ENCODE measurements at places on chromosomes 2 and 18.

- DNase-seq, result no peak
Measured at GRCh38 chr2:233387667-233388528, 33.6 kb downstream of the DGKD start.

GRCh38 chr2:162824304-162824703 is 14.3 kb downstream of the KCNH7 start:
- no peak for DNase-seq

DNA sequence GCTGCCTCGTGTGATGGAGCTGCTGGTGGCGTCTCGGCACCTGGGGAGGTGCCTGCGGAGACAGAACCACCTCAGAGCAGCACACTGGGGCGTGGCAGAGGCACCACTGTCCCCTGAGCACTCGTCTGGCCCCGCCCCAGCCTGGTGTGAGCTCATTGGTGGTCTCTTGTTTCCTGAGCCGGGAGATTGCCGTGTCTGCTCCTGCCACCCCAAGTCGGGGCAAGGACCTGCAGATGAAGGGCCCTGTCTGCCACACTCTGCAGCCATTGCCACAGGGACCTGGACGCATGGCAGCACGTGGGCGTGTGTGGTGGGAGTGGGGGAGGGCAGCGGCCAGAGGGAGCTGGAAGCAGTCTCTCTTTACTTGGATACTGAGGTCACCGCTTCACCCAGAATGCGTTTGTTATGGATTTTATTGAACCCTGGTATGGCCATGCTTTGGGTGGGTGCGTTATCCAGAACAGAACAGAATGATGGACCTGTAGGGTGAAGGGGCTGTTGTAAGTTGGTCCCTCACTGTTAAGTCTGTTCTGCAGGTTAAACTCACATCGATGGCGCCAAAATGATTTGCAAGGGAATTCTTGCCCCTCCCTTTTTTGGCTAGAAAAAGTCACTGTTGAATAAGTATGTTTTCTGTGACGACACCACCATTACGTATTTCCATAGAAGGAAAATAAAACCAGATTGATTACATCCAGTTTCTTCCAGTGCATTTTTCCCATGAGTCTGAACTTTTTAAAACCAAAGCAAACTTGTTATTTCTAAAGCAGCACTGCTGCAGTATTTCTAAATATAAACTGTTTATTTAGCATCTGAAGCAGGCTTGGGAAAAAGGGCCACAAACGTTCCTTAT is 92.0 kb downstream of the USP40 start:
- DNase-seq, result no peak

DNA sequence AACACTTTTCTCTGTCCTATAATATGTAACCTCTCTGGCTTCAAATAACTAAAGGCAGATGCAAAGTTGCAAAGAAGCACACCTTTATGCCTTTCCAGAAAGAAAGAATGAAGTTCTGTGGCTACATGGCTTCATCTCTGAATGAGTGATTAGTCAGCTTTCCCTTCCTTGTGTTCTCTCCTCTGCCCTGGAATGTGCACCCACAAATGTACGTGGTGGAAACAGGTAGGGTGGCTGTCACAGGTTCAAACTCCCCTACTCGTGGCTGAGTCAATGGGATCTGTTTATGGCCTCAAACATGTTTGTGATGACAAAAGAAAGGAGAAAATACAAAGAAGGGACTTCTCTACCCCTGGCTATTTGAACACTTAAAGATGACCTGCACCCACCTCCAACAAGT is 55.5 kb upstream of the ACVR2A start:
- DNase-seq, result no peak

GRCh38 chr2:241569831-241570281 is 11.3 kb downstream of the BOK start:
- DNase-seq, result no peak

DNA sequence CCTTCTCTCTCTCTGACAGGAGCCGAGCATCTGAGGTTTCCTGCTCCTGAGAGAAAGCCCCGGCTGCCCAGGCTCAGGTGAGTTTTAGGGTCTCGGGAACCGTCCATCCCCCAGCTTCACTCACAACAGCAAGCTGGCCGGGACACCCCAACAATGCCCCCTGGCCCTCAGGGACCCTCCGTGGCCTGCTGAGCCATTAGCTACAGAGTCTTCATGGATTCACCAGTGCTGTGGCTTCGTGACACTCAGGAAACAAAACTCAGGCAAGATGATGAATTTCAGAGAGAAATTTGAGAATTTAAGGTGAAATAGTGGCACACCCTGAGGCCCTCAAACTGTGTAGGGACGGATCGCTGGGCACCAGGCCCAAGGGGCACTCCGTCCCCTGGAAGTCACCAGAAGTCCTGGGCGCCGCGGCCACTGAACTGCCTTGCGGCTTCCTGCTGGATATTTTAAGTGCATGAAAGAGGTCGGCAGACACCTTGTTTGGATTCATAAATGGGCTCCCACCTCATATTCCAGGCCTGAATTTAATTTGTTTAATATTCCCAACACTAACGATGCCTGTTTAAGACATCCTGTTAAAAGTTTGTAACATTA is 368.3 kb upstream of the SALL3 start:
- DNase-seq, result no peak

- DNase-seq, result no peak
Measured at GRCh38 chr2:137123226-137123625, 357.9 kb downstream of the THSD7B start.

DNA sequence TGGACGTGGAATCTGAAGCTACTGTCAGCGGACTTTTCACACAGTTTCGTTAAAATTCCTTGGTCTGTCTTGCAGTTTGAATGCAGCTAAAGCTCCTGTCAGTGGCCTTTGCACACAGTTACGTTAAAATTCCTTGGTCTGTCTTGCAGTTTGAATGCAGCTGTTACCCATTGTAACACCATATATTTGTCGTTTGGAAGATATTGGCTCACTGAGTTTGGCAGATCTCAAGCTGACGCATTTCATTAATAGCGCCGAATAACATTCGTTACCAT is 1.0 kb downstream of the LIMS1 start:
- DNase-seq, result no peak

DNA sequence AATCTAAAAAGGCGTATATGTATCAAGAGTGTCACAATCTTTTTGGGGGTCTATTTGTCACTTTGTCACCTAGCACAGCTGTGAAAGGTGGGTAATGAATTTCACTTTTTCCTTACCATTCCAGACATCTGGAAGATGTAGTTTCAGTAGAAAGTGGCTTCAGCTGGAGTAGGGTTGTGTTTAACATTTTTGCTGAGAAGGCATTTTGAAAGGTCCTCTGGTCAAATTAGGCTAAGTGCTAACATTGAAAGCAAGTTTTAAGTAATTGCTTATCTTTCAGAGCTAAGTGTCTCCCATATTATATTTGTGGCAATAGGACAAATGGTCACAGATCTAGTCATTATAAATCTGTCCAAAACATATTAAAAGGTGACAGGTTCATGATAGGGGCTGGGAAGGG is 542.1 kb upstream of the SPHKAP start:
- no peak for DNase-seq

DNA sequence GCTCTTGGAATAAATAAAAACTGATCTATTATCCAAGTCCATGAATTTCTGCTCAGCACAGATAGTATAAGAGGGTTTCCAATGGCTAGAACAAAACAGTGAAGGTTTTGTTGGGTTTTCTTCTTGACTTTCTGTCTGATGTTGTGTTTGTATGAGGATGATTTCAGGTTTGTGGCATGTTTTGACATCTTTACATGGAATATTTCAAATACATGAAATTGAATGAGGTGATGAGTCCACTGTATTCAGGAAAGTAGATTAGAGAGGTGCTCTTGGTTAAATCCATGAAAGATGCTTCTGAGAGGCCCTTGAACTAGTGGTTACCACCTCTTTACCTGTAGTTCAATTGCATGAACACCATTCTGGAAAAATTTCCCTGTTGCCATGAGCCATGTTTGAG is 84.3 kb downstream of the RAPGEF4 start:
- DNase-seq, result no peak

DNA sequence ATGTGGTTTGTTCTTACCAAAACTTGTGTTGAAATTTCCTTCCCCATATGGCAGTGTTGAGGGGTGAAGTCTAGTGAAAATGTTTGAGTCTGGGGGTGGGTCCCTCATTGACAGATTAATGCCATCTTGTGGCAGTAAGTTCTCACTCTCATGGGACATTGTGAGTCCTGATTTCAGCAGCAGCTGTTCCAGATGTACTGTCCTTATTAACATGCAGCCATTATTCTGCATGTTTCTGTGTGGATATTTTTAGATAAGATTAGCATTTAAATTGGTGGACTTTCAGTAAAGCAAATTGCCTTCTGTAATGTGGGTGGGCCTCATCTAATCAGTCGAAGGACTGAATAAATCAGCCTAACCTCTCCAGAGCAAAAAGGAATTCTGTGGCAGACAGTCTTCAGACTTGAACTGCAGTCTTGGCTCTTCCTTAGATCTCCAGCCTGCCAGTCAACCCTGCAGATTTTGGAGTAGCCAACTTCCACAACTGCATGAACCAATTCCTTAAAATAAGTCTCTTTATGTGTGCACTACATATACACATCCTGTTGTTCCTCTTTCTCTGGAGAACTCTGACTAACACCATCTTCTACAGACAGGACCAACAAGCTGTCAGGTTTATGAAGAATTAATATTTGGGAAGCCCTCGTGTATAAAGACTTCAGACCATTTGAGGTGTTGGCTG is 138.7 kb upstream of the ZNF516 start:
- DNase-seq, result no peak
